Foreskin keratinocyte (primary cell): ENCODE measurements at places on chromosomes 16 and 17. TPM values are rescaled to one million over a fixed set of nuclear protein-coding genes. Genes with fewer than 3 reads are reported as not detected.

GRCh38 chr17:33531311-33531710 lies 238.2 kb upstream of the ASIC2 start:
- DNase-seq, result no peak

GRCh38 chr17:83058266-83058798 lies 21.1 kb upstream of the METRNL start:
- DNase-seq, result no peak

DNA sequence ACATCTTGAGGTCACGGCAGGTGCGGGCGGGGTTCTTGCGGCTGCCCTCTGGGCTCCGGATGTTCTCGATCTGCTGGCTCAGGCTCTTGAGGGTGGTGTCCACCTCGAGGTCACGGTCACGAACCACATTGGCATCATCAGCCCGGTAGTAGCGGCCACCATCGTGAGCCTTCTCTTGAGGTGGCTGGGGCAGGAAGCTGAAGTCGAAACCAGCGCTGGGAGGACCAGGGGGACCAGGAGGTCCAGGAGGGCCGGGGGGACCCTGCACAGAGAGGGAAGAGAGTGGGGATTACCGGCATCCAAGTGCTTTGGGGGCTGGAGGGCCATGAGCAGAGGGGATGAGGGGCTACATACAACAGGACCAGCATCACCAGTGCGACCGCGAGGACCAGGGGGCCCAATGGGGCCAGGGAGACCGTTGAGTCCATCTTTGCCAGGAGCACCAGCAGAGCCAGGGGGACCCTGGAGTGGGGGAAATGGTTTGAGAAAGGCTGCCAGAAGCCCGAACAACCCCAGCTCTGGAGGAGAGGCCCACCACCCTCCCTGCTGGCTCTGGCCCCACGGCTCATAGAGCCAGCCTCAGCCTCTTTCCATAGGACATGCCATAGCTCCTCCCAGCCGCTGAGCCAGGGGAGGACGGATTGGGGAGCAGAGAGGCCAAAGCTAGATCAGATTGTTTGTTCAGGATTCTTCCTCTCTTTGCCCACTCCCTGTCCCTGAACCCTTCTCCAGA lies 14.6 kb downstream of the COL1A1 start:
- DNase-seq, result no peak

- DNase-seq, result peak; percentile 61
Observed at GRCh38 chr16:27408602-27409031, 6.6 kb downstream of the IL21R start.

The SLC5A11 gene
- polyA plus RNA-seq, result not detected in 2 replicates

The TLCD1 gene
- polyA plus RNA-seq, result 17.7 and 19.4 TPM in 2 replicates

The CHST6 gene
- 0.44 and 0.65 TPM in 2 replicates for polyA plus RNA-seq

The MYH1 gene
- polyA plus RNA-seq, result not detected in 2 replicates

The RAB11FIP3 gene
- polyA plus RNA-seq, result 10.9 and 12.0 TPM in 2 replicates

The KCNH6 gene
- polyA plus RNA-seq, result not detected in 2 replicates
